ENCODE measurements at places on chromosomes 6 and 20.

DNA sequence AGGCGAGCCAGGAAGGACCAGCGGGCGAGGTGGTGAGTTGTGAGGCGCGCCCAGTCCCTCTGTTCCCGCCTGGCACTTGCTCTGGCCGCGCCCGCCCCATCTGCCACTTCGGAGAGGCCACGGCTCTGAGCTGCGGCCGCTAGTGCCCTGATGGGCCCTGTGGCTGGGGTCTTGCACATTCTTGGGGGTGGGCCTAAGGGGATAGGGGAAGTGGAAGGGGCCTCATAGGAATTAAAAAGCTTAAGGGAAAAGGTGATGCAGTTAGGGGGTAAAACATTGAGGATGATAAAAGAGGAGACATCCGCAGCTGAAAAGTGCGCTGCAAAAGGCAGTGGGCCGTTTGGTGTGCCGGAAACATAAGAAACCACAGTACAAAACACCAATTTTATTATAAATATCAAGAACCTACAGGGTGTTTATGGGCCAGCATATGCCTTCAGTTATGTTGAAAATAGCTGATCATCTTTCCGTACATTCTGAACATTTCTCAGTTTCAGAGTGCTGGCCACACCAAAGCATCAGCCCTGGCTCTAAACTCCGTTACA, 1.1 kb upstream of the PSMB8 start:
- DNase-seq, result no peak

- DNase-seq, result no peak
Measured at GRCh38 chr6:169489563-169490245, 212.1 kb downstream of the WDR27 start.

GRCh38 chr20:36666181-36666740, 20.3 kb upstream of the SLA2 start:
- no peak for DNase-seq

DNA sequence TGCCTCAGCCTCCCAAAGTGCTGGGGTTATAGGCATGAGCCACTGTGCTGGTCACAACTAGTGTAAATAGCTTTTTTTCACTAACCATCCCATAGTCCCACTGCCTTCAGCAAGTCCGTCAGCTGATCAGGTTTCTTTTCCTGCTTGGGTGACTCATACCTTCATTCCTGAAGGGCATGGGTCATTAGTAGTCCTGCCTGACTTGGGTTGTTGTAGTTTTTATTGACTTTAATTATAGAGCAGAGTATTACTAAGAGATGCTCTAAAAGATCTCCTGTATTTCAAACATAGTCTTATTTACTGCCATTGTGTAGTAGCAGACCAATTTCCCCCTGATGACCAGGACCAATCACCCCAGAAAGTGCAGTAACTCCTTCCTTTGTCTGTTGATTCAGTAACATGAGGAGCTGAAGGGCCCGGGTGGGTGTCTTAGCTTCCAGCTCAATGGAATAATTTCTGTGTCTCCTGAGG, 25.8 kb downstream of the HLA-C start:
- no peak for DNase-seq

GRCh38 chr6:14665827-14666724, 548.5 kb downstream of the CD83 start:
- no peak for DNase-seq

DNA sequence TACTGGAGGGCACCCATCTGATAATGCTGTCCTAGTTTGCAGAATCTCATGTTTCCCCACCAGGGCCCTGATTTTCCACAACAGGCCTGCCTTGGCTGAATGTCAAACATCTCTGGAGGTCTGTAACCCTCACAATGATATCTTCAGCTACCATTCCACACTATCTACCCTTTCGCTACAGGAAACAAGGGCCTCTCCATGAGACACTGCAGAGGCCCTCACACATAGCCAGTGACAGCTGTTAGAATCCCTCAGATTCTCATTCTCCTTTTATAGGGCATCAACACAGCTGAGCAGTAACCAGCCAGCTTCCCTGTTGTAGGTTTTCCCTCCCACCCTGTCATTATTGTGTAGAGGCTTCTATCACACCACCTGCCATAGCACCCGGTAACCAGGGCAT, 29.6 kb upstream of the MICB start:
- DNase-seq, result no peak

GRCh38 chr6:75345413-75345812, 60.8 kb upstream of the TMEM30A start:
- DNase-seq, result no peak

GRCh38 chr6:144319211-144319610, 34.1 kb downstream of the UTRN start:
- DNase-seq, result no peak

DNA sequence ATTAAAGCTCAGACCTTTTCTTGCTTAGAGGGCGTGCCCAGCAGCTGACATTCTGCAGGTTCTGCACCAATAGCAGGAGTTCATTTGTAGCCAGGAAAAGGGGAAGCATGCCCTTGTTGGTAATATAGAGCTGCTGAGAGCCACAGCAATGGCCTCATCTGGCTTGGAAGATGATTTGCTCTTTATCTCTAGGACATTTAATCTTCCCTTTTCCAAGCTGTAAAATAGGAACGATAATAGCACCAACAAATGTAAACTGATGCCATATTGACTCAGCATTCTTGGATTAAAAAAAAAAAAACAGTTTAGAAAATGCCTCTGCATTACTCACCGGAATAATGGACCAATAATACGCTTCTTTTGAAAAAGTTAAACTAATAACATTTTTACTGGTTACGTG, 93.4 kb upstream of the SLC2A12 start:
- no peak for DNase-seq

DNA sequence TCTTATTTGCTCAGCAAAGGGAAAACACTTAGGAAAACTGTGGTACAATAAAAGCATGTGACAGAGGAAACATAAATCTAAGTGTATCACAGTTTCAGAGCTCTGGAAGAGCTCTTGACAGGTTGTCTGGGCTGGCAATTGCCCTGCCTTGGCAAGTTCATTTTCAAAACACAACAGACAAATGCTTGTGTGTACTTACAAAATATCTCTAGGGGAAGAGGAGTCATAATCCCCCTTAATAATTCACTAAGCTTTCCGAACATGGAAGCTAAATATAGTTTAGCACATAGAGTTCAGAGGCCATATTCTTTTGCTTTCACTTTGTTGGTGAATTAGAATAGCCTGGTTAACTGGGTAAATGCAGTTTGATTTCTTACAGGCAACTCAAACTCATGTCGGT, 211.6 kb upstream of the THEMIS start:
- DNase-seq, result no peak

DNA sequence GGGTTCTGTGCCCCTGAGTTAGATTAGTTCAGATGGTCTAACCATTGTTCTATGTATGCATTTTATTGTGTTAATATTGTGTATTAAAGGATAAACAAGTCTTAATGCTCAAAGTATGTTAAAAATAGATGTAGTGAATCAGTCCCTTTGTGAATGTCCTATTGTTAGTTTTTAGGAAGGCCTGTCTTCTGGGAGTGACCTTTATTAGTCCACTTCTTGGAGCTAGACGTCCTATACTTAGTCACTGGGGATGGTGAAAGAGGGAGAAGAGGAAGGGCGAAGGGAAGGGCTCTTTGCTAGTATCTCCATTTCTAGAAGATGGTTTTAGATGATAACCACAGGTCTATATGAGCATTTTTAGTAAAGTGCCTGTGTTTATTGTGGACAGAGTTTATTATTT, 12.3 kb upstream of the HMGN4 start:
- no peak for DNase-seq

DNA sequence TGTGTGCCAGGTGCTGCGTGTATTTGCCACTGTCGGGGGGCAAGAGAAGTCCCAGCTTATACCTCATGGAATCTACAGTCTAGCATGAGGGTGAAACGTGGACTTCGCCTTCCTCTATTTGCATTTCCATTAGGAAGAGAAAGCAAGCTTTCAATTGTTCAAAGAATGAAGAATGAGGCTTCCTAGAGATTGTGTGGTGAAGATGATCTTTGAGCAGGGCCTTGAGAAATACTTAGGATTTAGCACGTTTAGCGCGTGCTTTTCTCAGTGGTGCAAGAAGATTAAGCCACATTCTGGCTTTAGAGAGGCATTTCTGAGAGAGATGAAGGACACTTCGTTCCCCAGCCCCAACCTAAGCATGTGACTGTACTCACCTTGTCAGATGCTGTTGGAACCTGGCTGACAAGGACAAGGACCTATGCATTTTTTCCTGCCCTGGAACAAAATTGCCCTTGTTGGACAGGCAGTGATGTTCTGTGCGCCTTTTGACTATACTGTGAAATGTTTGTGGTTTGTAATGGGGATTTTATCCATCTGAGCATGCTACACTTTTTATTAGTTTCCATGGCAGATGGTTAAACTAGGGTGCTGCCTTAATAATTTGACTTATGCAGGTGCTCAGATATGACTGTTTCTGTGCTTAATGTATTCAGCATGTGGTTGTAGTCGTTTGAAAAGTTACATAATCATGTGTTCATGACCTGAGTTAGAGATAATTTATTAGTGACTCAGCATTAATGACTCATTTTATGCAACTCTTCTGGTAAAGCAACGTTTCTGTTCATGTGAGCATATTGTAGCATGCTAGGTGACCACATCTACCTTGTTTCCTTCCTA, 10.7 kb downstream of the TULP4 start:
- DNase-seq, result no peak
